ENCODE measurements at places on chromosomes 2 and 18.

- no peak overlapping the region for H3K4me3 ChIP-seq
- no peak for DNase-seq
- no peaks in the 10 kb centered on the region for H3K36me3 ChIP-seq
These were observed 315.4 kb downstream of the NCKAP5 start for GRCh38 chr2:133252780-133253355.

DNA sequence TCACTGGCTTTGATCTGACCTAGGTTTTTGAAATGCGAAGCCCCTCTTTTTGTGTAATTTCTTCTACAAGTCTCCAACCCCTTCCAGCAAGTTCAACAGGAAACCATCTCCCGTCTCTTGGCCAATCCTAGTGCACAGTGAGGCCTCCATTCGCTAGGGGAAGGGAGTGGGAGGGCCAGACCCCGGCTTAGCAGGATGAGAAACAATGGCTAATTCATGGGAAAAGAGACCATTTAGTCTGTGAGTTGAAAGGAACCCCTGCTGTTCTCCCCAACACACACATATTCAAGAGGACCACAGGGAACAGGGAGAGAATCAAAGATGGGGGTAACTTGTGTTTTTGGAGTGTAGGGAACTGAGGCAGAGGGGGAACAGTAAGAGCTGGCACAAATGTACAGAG, 83.0 kb downstream of the RTN4 start:
- no peak overlapping the region for H3K4me3 ChIP-seq
- no peak for DNase-seq
- peak overlapping the region; percentile 95 for H3K27ac ChIP-seq
- peaks cover 57% of the 10 kb centered on the region for H3K4me1 ChIP-seq

- H3K4me3 ChIP-seq = peak overlapping the region; percentile 93
- no peak overlapping the region for H3K27ac ChIP-seq
- no peak for DNase-seq
- H3K36me3 ChIP-seq = no peaks in the 10 kb centered on the region
- H3K4me1 ChIP-seq = peaks cover 24% of the 10 kb centered on the region
- peaks cover 7% of the 10 kb centered on the region for H3K27me3 ChIP-seq
These were observed 2.2 kb downstream of the EPHA4 start for GRCh38 chr2:221569871-221570270.

- H3K27ac ChIP-seq = no peak overlapping the region
- H3K4me3 ChIP-seq = no peak overlapping the region
- H3K27me3 ChIP-seq = no peaks in the 10 kb centered on the region
- H3K36me3 ChIP-seq = no peaks in the 10 kb centered on the region
These were observed 13.2 kb downstream of the VWA3B start for GRCh38 chr2:98099939-98100743.

GRCh38 chr2:181902625-181903024, 11.1 kb downstream of the ITPRID2 start:
- DNase-seq = no peak
- peaks cover 3% of the 10 kb centered on the region for H3K4me1 ChIP-seq
- no peaks in the 10 kb centered on the region for H3K27me3 ChIP-seq
- H3K27ac ChIP-seq = no peak overlapping the region
- peaks cover 79% of the 10 kb centered on the region for H3K36me3 ChIP-seq

GRCh38 chr2:108906403-108907077, 82.5 kb downstream of the EDAR start:
- no peak overlapping the region for H3K27ac ChIP-seq
- H3K27me3 ChIP-seq = peaks cover 5% of the 10 kb centered on the region
- no peaks in the 10 kb centered on the region for H3K4me1 ChIP-seq
- DNase-seq = no peak
- no peak overlapping the region for H3K4me3 ChIP-seq

GRCh38 chr18:70394672-70395071, 105.8 kb downstream of the SOCS6 start:
- no peak overlapping the region for H3K27ac ChIP-seq
- H3K4me3 ChIP-seq = no peak overlapping the region
- H3K27me3 ChIP-seq = no peaks in the 10 kb centered on the region

DNA sequence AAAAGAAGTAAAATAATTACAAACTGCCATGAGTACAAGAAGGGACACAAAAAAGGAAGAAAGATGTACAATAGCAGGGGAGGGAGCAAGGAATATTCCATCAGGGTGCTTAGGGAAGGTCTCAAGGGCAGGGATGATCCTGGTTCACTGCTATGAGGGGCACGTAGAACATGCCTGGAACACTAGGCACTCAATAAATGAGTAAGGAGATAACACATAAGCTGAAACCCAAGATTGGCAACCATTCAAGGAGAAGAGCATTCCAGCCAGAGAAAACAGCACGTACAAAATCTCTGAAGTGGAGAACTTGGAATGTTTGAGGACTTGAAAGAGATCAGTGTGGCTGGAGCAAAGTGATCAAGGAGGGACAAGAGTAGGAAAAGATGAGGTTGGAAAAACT, 103.2 kb downstream of the FAM161A start:
- no peak overlapping the region for H3K4me3 ChIP-seq
- no peak overlapping the region for H3K27ac ChIP-seq
- no peaks in the 10 kb centered on the region for H3K4me1 ChIP-seq
- no peaks in the 10 kb centered on the region for H3K36me3 ChIP-seq

DNA sequence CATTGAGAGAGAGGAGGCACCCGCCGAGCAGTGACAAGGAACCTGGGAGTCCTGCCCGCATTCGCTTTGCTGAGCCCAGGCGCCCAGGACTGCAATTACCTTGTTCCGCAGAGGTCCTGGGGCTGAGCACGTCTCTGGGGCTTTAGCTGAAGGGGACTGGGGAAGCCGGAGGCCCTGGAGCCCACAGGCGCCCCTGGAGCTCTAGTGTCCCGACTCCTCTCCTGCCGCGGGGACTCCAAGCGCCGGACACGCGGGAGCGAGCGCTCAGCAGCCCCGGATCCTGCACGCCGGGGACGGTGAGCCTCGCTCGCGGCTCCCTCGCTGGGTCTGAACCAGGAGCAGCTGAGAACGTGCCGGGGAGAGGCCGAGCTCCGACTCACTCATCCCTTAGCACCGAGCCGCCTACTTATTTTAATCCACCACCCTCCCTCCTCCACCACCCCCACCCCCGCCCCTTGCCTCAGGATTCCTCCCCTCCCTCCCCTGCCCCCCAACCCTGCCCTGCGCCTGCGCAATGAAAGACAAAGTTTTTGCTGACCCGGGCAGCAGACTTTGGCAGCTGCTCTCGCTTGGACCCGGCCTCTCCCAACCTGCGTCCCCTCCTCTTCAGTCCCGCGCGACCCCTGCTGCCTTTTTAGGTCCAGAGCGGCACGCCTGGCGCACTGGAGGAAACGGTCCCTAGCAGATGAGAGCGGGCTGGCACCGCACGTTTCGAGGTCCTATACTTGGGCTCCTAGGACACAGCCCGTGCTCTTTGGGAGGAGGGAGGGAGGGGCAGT, at the start of gene OSR1:
Gene OSR1 (minus strand): TSS at position 382 of the 779 bp plus-strand sequence. CDS start 4,818 bp downstream, outside the sequence.
- no peaks in the 10 kb centered on the region for H3K36me3 ChIP-seq
- H3K27me3 ChIP-seq = no peaks in the 10 kb centered on the region
- DNase-seq = peak; percentile 71
- peak within 1 kb of the TSS; percentile 79 for H3K4me3 ChIP-seq
- H3K27ac ChIP-seq = peak within 1 kb of the TSS; percentile 80

DNA sequence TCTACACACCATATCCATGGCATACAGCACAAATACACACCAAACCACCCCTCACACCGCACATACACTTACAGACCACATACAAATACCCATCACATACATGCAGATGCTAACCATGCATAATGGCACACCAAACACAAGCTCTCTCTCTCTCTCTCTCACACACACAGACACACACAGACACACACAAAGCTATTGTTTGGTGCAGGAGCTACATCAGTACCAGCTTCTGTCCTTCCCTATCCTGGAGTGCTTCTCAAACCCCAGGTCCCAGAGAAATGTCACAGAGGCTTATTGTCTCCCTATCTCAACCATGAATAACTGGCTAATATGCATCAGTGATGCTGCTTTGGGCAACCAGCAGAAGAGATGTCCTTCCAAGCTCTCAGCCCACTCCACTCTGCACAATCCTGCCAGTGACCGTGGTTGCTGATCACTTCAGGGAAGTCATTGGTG, 36.5 kb upstream of the ST3GAL5 start:
- peaks cover 10% of the 10 kb centered on the region for H3K4me1 ChIP-seq
- no peak overlapping the region for H3K27ac ChIP-seq
- H3K27me3 ChIP-seq = no peaks in the 10 kb centered on the region
- no peak overlapping the region for H3K4me3 ChIP-seq

GRCh38 chr2:1283020-1283801, 130.1 kb upstream of the TPO start:
- no peak overlapping the region for H3K4me3 ChIP-seq
- no peaks in the 10 kb centered on the region for H3K4me1 ChIP-seq
- H3K36me3 ChIP-seq = no peaks in the 10 kb centered on the region
- H3K27ac ChIP-seq = no peak overlapping the region

DNA sequence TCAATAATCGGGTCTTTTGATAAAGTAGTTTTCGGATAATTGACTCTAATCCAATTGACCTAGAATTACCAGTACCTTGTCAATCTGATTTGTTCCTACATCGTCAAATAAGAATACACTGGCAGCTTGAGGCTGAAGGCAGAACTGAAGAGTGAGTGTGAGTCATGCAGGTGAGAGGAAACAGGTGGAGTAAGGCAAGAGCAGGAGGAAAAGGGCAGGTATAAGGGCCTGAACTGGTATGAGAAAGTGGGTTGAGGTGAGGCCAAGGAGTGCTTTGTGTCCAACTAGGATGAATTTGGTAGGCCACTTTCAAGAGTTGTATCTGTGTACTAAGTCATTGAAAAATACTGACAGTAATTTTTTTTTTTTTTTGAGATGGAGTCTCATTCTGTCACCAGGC, 186.0 kb downstream of the ZNF385B start:
- no peak for DNase-seq
- H3K4me1 ChIP-seq = peaks cover 20% of the 10 kb centered on the region
- no peak overlapping the region for H3K4me3 ChIP-seq
- no peaks in the 10 kb centered on the region for H3K27me3 ChIP-seq
- no peak overlapping the region for H3K27ac ChIP-seq

GRCh38 chr2:117828870-117829269, 14.4 kb downstream of the DDX18 start:
- H3K27me3 ChIP-seq = no peaks in the 10 kb centered on the region
- no peak overlapping the region for H3K4me3 ChIP-seq
- H3K36me3 ChIP-seq = peaks cover 98% of the 10 kb centered on the region
- DNase-seq = no peak
- H3K27ac ChIP-seq = no peak overlapping the region

DNA sequence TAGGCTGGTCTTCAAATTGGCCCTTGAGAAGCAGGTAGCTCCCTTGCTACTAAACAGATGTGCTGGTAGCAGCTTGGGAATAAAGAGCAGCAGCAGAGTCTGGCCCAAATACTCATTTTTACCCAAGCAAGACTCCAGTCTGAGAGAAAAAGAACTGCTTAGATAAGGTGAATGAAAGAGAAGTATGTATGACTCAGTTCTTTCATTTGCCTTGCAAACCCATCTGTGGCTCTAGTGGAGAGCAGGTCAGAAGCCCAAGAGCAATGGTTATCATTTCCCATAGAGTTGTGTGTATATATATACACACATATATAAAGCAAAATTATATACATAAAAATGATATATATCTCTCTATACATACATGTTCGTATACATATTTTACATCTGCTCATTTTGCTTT, 80.3 kb downstream of the CAMKMT start:
- no peak overlapping the region for H3K27ac ChIP-seq
- no peaks in the 10 kb centered on the region for H3K4me1 ChIP-seq
- no peak overlapping the region for H3K4me3 ChIP-seq
- DNase-seq = no peak
- H3K36me3 ChIP-seq = no peaks in the 10 kb centered on the region
- H3K27me3 ChIP-seq = no peaks in the 10 kb centered on the region

GRCh38 chr2:143668234-143668633, 539.0 kb downstream of the ARHGAP15 start:
- H3K27ac ChIP-seq = no peak overlapping the region
- DNase-seq = no peak
- no peaks in the 10 kb centered on the region for H3K4me1 ChIP-seq
- no peaks in the 10 kb centered on the region for H3K27me3 ChIP-seq
- H3K36me3 ChIP-seq = no peaks in the 10 kb centered on the region

GRCh38 chr2:219706823-219707281, 79.4 kb downstream of the SLC4A3 start:
- H3K27ac ChIP-seq = peak overlapping the region; percentile 83
- H3K27me3 ChIP-seq = no peaks in the 10 kb centered on the region
- H3K4me1 ChIP-seq = peaks cover 73% of the 10 kb centered on the region
- H3K4me3 ChIP-seq = no peak overlapping the region
- H3K36me3 ChIP-seq = no peaks in the 10 kb centered on the region

DNA sequence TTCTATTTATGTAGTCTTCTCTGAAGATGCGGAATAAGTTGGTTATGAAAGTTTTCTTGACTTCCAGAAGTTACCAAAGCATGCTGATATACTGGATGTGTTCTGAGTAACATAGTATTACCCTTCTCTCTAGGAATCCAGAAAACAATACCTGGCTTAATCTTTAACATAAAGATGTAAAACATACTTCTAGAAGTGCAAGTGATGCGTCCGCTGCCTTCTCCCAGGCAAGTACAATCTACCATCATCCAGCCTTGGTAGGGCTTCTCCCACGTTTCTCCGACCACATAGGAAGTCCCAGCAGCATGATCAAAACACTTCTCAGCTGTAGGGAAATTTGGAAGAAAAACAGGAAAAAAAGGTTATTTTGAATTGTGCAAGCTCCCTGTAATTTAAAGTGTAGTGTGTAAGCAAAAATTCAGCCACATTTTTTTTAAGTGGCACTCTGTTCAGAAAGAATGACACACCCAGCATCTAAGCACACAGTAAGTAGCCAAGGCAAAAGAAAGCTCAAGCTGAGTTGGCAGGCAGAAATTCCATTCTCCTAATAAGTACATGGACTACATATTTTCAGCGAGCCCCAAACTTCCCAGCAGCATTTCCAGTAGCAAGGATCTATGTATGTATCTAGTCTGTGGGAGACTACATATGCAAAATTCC, 5.2 kb downstream of the FN1 start:
- DNase-seq = no peak
- no peaks in the 10 kb centered on the region for H3K36me3 ChIP-seq
- H3K27me3 ChIP-seq = peaks cover 27% of the 10 kb centered on the region
- H3K27ac ChIP-seq = no peak overlapping the region
- no peak overlapping the region for H3K4me3 ChIP-seq

GRCh38 chr2:178136321-178137025, 24.2 kb downstream of the RBM45 start:
- no peaks in the 10 kb centered on the region for H3K27me3 ChIP-seq
- no peaks in the 10 kb centered on the region for H3K4me1 ChIP-seq
- H3K27ac ChIP-seq = no peak overlapping the region
- H3K4me3 ChIP-seq = no peak overlapping the region

DNA sequence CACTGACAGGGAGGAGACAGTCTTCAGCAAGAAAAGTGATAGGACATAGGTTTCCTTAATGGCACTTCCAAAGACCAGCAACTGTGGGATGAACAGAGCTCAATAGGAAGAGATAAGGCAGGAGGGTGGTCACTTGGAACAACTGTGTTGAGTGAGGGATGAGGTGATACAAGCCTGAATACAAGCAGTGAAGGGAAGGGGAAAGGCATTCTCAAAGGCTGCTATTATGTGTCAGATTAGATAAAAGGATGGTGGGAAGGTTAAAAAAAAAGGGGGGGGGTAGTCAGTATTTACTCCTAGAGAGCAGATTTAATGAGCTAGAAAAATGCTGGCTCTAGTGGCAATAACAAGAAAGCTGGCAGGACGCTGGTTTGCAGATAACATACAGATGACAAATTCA, 25.7 kb downstream of the CCBE1 start:
- H3K36me3 ChIP-seq = no peaks in the 10 kb centered on the region
- H3K4me1 ChIP-seq = no peaks in the 10 kb centered on the region
- no peak overlapping the region for H3K27ac ChIP-seq
- no peak for DNase-seq
- no peaks in the 10 kb centered on the region for H3K27me3 ChIP-seq
